NCI-H2107 (cell line): ENCODE measurements at places on chromosomes 11 and 22.

DNA sequence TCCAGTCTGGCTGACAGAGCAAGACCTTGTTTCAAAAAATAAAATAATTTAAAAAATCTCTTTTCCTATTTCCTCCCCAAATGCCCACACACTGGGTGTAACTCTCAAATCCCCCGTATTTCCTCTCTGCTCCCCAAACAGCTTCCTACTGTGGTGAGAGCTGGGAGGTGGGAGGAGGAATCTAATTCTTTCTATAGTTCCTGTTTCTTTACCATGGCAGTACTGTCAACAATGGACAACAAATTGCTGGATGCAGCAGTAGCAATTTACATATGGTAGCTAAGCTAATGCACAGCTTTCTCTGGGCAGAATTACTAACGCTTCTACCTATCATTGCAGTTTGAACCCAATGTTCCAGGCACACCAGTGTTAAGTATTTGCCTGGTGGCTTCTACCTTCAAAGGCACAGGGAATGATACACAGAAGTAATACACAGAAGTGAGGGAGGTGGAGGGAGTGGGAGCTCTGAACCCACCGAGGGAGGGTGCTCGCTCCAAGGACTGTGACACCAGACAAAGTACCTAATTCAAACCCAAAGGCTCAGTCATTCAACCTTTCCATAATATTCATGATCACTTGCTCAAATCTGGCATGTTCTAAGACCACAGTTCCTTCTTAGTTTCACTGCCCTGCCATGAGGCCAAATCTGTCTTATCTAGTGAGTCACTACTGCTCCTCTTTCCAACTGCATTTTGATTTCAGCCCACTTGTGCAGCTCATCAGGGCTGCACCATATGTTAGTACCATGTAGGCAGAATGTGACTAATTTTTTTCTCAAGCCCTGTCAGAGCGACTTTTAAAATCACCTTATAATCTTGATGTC lies 37.9 kb downstream of the CELF1 start:
- DNase-seq, result no peak

- DNase-seq, result no peak
These were observed 57.8 kb upstream of the APOA1 start for GRCh38 chr11:116895048-116895757.

DNA sequence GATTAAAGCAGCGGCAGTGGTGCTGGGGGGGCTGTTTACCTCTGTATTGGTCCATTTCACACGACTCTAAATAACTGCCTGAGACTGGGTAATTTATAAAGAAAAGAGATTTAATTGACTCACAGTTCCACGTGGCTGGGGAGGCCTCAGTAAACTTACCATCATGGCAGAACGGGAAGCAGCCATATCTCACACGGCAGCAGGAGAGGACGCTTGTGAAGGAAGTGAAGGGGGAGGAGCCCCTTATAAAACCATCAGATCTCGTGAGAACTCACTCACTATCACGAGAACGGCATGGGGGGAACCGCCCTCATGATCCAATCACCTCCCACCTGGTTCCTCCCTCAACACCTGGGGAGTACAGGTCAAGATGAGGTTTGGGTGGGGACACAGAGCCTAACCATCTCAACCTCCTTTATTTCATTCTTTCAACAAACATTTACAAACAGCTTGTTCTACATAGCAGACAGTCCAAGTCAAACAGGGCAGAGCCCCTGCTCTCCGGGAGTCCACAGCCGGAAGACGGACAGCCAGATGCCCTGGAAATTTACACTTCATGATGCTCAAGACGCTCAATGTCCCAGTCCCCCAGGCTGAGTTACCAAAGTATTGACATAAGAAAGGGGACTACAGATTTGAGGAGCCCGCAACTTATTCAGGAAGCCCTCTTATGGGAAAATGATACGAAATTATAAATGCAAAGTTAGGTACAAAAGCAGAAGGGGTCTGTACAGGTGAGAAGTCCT lies 26.3 kb upstream of the HMGXB4 start:
- no peak for DNase-seq

- no peak for DNase-seq
These were observed 67.3 kb downstream of the RSF1 start for GRCh38 chr11:77753230-77753629.

- DNase-seq, result no peak
These were observed 113.0 kb upstream of the SYT13 start for GRCh38 chr11:45399166-45399565.

GRCh38 chr11:14237444-14237961 lies 121.5 kb downstream of the RRAS2 start:
- no peak for DNase-seq

GRCh38 chr11:134267461-134267860 lies 8.7 kb upstream of the GLB1L3 start:
- no peak for DNase-seq

DNA sequence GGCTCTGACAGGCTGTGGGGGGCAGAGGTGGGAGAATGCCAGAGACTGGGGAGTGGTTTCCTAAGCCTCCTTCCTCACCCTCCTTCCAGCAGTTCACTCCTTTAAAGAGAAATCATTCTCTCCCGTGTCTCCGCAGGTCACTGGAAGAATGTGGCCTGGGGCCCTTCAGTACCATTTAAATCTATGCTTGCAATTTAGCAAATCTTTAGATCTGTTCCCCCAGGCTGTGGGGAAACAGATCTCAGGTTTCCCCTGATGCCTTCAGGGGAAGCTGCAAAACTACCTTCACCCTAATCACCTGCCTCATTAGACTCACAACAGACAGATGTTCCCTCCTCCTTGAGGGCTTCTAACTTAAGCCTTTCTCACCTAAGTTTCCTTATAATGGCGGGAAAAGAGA lies 55.3 kb downstream of the KIRREL3 start:
- no peak for DNase-seq

DNA sequence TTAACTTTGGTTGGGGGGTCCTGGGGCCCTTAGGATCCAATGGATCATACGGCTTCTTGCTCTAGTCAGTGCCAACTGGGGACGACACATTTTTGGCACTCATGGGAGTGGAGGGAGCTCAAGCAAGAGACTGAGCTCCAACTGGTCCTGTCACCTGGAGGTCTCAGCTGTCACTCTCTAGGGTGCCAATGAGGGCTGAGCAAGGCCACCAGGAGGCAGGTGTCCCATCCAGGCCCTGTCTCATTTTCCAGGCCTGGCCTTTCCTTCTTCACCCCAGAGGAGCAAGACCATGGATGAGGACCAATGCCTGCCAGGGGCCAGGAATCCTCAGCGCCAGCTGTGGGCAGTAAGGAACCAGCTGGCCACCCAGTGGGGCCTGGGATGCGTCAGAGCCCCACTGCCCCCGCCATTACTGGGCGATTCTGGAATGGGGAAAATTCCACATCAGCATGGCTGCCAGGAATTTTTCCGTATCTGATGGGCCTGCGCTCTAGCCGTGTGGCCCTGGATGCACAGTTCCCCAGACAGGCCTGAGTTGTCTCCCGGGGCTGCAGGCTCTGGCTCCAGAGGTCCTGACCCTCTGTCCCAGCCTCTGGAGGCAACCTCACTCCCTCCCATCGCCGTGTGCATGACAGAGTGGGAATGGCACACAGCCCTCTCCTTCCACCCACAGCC lies 669 bp upstream of the GAL3ST1 start:
- DNase-seq, result no peak

- no peak for DNase-seq
These were observed 193.4 kb downstream of the ST3GAL4 start for GRCh38 chr11:126548581-126549550.

DNA sequence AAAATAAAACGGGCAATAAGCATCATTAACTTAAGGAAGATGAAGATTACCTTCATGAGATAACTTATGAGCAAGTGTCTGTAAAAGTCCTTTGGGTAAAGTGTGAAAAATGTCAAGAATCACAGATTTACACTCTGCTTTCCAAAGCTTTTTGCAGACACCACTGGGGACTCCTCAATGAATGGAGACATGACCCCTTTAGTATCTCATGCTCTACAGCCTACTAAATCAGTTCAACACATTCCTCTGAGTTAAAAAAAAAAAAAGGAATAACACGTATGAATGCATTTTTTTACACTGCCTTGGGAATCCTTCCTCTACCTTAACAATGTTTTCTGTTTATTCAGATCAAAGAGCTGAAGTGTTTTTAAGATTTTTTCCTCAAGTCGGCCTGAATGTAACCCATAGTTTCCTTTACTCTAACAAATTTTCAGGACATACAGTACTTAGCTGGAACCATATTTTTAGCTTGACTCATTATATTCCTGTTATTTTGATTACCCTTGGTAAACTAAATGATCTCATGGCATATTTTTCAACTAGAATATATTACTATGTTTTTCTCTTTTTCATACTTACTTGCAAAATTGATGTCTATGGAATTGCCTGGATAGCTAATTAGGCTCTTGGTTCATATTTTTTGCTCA lies 25.9 kb upstream of the RAB30 start:
- no peak for DNase-seq

- DNase-seq, result no peak
These were observed 651.4 kb upstream of the CHORDC1 start for GRCh38 chr11:90874281-90874680.

- no peak for DNase-seq
These were observed 10.5 kb upstream of the PATL1 start for GRCh38 chr11:59679347-59679746.

GRCh38 chr11:18438691-18439090 lies 17.0 kb upstream of the LDHAL6A start:
- no peak for DNase-seq

- no peak for DNase-seq
These were observed 403.6 kb downstream of the MN1 start for GRCh38 chr22:27397954-27398342.

DNA sequence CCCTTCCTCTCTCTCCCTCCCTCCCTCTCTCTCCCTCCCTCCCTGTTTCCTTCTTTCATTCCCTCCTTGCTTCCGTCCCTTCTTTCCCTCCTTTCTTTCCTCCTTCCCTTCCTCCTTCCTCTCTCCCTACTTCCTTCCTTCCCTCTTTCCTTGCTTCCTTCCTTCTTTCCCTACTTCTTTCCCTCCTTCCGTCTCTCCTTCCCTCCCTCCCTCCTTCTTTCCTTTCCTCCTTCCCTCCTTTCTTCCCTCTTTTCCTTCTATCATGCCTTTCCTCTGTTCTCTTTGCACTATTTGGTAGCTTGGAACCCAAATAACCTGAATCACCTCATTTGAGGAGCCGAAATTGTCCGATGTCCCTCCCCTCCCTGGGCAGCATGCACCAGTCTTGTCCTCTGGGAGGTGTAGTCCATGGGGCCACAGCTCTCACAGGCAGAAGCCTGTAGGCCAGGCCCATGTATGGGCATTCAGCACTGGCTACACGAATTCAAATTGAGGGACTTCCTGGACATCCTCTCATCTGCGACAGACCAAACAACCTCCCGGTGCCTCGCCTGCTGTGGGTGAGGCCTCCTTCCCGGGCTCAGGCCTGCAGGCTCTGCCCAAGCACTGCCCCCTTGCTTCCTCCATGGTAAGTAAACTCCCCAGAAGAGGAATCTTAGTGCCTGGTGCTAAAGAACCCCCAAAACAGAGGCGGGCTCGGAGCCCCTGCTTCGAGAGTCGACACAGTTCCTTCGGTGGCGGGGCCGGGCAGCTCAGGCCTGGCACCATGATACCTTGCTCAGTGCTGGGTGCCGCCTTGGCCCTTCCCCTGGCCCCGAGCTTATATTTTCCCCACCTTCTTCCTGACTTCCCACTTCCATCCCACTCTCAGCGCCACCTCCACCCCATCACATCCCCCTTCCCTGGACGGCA lies 454.1 kb upstream of the CADM1 start:
- DNase-seq, result no peak

- no peak for DNase-seq
These were observed 631 bp upstream of the SNX19 start for GRCh38 chr11:130916910-130917309.

DNA sequence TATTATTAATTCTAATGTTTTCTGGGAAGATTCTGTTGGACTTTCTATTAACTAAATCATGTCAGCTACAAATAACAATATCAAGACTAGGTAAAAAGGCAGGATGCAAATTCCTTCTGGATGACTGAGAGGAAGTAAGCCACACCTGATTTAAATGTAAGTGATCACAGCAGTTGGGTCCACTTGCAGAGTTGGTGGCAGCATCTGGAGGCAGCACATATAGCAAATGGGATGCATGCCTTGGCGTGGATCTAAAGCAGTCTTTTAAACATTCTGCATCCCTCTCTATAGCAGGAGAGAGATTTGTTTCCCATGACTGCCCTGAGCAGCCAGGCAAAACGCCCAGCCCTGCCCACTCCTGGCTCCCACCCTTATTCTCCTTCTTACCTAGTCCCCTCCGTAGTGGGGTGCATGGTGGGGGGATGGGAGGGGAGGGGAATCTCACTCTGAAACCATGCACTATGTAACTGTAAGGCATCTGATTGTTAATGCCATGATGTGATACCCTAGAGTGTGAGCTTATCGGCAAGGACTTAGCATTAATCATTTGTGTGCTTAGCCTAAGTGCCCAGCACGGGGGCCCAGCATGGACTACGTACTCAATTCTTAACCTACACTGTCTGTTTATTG lies 130.3 kb downstream of the EFCAB6 start:
- no peak for DNase-seq

DNA sequence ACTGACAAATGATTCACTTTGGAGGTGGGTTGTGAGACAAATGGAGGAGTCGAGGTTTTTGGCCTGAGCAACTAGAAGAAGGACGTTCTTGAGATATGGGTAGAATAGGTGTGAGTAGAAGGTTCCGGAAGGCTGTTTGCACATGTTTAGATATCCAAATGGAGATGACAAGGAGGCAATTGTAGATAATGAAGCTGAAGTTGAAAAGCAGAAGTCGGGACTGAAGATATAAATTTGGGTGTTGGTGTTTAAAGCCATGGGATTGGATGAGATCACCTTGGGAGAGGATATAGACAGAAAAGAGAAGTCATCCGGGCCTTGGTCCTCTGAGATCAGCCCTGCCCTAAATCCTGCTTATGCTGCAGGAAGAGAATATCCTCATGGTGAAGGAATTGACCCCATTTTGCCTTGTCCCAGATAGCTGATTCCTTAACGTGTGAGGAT lies 75.5 kb upstream of the CD44 start:
- no peak for DNase-seq
